ENCODE measurements at places on chromosomes 5 and 9.

DNA sequence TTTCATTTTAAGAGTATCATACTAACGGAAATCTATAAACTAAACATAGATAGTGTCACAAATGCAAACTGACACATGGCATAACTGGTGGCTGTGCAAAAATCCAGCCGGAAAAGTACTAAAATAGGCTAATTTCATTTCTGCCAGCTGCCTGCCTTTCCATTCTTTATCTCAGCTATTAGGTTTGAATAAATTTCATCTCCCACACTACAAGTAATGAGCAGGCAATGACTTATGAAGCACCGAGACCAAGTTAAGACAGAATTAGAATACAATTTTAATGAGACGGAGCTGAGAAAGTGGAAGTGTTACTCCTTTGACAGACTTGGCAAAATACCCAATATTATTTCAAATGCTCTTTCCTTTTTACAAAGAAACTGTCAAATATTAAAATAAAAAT is 258.8 kb upstream of the ZNF608 start:
- no peak for DNase-seq

GRCh38 chr5:159475026-159475425 is 144.7 kb upstream of the IL12B start:
- no peak for DNase-seq

DNA sequence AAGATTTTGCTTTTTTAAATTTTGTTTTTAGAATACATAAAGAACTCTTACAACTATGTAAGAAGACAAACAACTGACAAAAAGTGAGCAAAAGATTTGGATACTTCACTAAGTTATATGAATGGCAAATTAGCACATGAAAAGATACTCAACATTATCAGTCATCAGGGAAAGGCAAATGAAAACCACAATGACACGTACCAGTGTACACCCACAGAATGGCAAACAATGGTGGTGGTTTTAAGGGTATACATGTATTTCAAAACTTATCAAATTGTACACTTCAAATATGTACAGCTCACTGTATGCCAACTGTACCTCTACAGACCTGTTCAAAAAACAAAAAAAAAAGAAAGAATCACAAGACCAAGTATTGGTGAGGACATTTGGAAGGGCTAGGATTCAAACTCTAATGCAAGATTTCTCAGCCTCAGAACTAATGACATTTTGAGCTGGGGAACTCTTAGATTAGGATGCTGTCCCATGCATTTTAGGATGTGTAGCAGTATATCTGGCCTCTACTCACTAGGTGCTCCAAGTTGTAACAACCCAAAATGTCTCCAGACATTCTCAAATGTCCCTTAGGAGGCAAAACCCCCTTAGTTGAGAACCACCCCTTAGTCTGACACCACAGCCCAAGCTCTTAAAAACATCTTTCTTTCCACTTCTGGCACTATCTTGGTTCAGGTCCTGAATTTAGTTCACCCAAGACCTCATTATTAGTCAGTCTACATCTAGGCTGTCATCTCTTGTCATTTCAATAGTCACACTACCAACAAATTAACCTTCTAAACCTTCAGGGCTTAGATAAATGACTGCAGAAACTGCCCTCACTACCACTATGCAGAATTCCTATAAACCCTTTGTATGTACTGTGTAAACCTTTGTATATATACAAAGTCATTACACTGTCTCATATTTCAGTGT is 9.7 kb downstream of the SCAI start:
- DNase-seq, result no peak

GRCh38 chr9:8962084-8962483 is 1162.5 kb upstream of the DMAC1 start:
- no peak for DNase-seq

GRCh38 chr5:72380492-72381274 is 60.5 kb downstream of the PTCD2 start:
- no peak for DNase-seq

- DNase-seq, result no peak
These were observed 17.8 kb downstream of the NOTCH1 start for GRCh38 chr9:136527721-136528710.

DNA sequence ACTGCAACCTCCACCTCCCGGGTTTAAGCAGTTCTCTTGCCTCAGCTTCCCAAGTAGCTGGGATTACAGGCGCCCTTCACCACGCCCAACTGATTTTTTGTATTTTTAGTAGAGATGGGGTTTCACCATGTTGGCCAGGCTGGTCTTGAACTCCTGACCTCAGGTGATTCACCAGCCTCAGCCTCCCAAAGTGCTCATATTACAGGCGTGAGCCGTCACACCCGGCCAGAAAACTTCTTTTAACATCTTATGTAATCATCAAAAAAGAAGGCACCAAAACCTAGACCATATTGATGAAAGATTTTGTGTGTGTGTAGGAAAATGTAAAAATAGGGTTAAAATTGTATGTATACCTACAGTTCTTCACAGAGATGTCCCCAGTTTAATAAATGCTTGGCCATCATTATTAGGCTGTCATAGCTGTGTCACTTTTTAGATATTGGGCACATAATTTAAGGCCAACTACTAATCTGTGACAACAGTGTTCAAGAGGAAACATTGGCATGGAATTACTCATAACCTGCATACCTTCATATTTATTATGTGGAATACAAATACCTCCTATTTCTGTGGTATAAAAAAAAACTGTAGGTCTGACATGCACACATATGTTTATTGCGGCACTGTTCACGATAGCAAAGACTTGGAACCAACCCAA is 44.4 kb downstream of the RAD50 start:
- no peak for DNase-seq

DNA sequence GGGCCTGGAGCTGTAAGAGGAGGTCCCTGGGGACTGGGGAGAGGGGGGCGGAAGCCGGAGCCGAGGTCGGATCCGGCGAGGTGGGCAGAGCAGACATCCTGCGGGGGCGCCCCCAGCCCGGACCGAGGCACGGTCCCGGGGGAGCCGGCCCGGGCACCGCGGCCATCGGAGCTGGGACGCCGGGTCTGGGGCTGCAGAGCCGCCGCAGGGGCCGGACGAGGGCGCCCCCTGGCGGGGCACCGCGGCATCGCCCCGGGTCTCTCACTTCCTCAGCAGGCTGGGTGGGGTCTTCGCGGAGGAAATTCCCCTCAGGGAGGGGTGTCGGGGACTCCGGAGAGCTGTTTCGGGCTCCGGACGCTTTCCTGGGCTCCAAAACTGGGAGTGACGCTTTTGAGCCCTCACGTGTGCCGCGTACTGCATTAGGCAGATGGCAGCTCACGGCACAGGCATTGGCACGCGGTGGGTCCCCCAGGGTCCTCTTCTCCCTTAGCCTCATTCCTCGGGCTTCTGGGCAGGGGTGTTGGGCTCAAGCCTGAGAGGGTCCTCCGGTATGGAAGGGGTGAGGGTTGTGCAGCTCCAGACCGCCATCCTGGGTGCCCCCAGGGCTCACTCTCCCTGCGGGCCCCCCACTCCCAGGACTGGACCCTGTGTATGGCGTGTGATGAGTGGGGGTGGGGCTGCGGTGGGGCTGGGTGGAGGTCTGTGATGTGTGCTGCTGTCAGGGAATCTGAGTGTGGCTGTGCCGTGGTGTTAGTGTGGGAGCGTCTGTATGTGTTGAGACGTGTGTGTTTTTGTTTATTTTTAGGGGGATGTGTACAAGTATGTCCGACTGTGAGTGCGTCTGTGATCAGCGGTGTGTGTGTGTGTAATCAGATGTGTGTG is 29.6 kb downstream of the LHX2 start:
- DNase-seq, result peak; percentile 79

Data from GM18507 (cell line).